ENCODE measurements at places on chromosomes 4 and X. TPM values are rescaled to one million over a fixed set of nuclear protein-coding genes. Genes with fewer than 3 reads are reported as not detected.

Gene RIBC1
- 1.7 TPM for total RNA-seq

Gene OR13H1
- not detected for total RNA-seq

Gene MAGEA6
- not detected for total RNA-seq

DNA sequence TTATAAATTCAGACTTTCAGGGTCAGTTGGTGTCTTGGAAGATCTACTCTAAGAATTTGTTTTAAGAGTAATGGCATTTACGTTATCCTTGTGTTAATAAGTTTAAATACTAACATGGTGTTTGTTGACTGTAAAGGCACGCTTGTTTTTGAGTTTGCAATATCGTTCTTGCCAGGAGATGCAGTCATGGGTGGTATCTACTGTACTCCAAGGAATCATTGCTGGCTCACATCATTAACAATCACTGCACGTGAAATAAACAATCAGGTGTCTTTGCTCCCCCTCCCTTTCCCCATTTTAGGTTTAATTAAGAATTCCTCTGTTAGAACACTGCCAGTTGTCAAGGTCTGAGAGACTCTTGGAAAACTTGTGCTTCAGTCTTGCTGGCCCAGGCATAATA, 1.6 kb downstream of the HHIP start:
- no peak for DNase-seq
- peaks cover 7% of the 10 kb centered on the region for H3K4me1 ChIP-seq
- no peak overlapping the region for H3K4me3 ChIP-seq
- H3K27ac ChIP-seq, result no peak overlapping the region
- peaks cover 3% of the 10 kb centered on the region for H3K27me3 ChIP-seq

DNA sequence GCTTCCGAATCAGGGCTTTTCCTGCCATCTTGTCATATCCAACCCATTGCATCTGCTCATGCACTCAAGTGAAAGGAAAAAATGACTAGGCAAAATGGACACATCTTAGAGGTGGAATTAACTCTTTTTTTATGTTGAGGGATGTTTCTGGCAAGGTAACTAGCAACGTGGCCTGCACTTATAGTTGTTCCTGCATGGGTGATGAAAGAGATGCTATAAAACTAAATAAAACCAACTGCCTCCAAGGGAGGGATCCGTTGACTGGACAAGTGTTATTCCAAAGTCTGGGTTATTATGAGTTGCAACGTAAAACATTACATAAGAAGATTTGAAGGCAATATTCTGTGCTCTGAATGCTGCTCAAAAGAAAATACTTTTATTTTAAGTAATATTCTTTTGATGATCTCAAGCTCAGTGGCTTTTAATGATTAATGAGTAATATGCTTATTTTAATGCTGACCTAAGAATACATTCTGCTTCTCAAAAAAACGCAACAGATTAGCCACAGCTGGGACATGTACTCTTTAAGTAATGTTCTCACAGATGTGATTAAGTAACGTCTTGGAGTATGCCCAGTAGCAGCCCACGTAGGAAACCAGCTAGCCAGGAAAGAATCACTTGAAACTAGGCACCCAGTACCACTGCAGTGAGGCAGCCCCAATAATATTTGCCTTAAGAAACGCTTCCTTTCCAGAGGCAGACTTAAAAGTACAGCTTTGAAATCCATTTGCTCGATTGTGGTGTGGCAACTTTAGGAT, 27.4 kb downstream of the KLF3 start:
- no peaks in the 10 kb centered on the region for H3K27me3 ChIP-seq
- DNase-seq, result no peak
- no peak overlapping the region for H3K4me3 ChIP-seq

DNA sequence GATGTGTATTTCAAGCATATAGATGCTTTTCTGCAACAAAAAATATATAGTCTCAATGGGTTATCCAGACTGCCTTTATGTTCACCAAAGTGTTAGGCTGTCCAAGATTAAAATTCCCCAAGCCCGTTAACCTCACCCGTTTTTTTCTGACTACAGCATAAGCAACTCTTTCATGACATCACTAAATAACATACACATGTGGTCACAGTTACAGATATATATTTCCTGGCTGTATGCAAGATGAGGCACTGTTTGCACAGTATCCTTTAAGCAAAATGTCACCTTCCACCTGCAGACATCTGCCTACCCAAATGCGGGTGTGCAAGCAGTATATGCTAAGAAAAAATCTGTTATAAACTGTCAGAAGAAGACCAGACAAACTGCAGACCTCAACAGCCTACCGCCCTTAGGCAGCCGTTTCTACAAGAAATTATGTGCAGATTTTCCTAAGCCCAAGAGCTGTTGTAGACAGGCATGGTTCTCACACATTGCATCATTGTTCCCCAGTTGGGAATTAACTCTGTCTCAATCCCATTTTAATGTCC, 183.1 kb upstream of the MXRA5 start:
- DNase-seq, result no peak
- H3K36me3 ChIP-seq, result no peaks in the 10 kb centered on the region
- no peaks in the 10 kb centered on the region for H3K27me3 ChIP-seq
- no peak overlapping the region for H3K4me3 ChIP-seq

DNA sequence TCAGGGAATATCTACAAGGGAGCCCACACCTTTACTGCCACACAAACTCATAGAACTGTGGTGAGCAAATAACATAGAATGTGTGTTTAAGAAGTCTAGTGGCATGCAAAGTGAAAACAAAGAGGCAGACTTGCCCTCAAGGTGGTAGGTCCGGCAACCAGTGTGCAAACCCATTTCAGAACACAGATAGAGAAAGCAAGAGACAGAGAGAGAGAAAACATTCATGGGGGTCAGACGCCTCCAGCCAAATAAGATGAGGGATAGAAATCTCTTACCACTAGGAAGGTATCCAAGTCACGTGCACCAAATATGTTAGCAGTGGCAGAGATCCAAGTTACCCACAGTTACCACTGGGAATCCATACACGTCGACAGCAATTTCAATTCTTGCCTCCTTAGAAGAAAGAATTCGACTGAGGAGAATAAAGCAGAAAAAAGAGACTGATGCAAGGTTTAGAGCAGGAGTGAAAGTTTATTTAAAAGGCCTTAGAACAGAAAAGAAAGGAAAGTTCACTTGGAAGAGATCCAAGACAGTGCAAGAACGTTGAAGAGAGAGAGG, 252.8 kb downstream of the NAP1L3 start:
- no peak overlapping the region for H3K4me3 ChIP-seq
- DNase-seq, result no peak
- H3K36me3 ChIP-seq, result no peaks in the 10 kb centered on the region
- H3K27ac ChIP-seq, result no peak overlapping the region

DNA sequence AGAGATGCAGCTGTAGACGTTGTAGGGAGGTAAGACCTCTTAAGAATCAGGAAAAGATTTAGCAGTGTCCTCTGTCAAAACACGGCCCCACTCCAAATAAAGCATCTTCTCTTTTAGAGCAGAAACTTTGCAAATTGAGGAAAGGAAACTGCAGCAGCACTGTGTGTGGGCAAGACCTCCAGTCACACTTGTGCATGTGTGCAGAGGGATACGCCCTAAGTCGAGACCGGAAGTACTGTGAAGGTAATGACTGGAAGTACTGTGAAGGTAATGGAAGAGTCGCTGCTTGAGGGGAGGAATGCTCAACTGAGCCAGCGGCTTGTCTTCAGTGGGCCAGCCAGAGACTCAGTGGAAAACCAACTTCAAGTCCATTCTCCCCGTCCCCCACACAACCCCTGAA, 46.5 kb downstream of the EGF start:
- H3K4me3 ChIP-seq, result no peak overlapping the region
- no peak overlapping the region for H3K27ac ChIP-seq
- no peaks in the 10 kb centered on the region for H3K36me3 ChIP-seq
- no peak for DNase-seq

DNA sequence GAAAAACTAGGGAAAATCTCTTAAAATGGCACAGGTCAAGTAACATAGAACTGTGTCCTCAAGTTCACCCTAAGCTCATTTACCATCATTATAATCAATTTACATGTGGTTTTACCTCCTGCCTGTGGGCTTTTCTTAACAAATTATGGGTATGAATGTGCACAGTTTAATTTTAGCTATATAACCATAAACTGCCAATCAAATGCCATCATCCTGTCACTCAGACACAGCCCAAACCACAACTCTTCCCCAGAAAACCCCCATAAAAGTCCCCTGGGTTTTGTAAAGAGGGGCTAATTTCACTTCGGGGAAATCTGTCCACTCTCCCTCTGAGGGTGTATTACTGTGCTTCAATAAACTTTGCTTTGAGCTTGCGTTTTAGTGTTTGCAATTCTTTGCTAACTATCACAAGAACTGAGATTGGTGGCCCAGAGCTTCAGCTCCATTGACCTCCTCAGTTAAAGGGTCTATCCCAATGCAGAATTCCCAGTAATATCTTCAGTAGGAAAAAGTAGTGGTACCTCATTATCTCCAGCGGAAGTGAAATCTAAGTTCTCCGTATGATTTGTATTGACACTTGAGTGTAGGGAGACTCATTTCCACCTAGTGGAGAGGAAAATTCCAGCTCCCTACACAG, 394.6 kb downstream of the SPOCK3 start:
- no peak overlapping the region for H3K27ac ChIP-seq
- H3K4me3 ChIP-seq, result no peak overlapping the region
- no peaks in the 10 kb centered on the region for H3K36me3 ChIP-seq
- H3K27me3 ChIP-seq, result no peaks in the 10 kb centered on the region
- DNase-seq, result no peak
- H3K4me1 ChIP-seq, result no peaks in the 10 kb centered on the region

DNA sequence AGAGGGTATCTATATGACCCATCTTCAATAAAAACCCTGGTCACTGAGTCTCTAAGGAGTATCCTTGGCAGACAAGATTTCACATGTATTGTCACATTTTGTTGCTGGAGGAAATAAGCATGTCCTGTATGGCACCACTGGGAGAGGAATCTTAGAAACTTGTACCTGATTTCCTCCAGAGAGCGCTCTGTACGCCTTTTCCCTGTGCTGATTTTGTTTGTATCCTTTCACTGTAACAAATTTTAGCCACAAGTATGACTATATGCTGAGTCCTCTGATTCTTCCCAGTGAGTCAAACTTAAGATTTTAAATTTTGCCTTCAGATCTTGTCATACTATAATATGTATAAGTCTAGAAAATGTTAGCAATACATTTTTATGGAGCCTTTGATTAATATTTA, 102.8 kb downstream of the ITIH6 start:
- no peaks in the 10 kb centered on the region for H3K27me3 ChIP-seq
- H3K36me3 ChIP-seq, result no peaks in the 10 kb centered on the region
- no peaks in the 10 kb centered on the region for H3K4me1 ChIP-seq
- H3K4me3 ChIP-seq, result no peak overlapping the region

DNA sequence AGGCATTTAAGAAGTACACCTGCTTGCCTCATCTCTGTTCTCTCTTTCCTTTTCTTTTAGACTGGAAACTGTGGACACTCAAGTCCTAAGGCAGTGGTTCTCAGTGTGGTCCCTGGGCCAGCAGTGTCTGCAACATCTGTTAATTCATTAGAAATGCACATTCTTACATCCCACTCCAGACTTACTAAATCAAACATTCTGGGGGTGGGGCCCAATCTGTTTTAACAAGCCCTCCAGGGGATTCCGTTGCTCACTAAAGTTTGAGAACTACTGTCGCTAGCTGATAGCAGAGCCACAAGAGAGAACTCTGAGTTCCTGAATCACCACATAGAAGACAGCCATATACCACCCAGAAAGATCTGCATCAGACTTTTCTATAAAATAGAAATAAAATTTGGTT, 430.6 kb downstream of the BCOR start:
- H3K27ac ChIP-seq, result no peak overlapping the region
- DNase-seq, result no peak
- H3K4me1 ChIP-seq, result no peaks in the 10 kb centered on the region
- no peaks in the 10 kb centered on the region for H3K27me3 ChIP-seq
- no peaks in the 10 kb centered on the region for H3K36me3 ChIP-seq

- no peak overlapping the region for H3K4me3 ChIP-seq
- no peaks in the 10 kb centered on the region for H3K4me1 ChIP-seq
- no peak overlapping the region for H3K27ac ChIP-seq
- H3K27me3 ChIP-seq, result no peaks in the 10 kb centered on the region
Measured at GRCh38 chr4:68249434-68249833, 3.9 kb upstream of the TMPRSS11B start.

DNA sequence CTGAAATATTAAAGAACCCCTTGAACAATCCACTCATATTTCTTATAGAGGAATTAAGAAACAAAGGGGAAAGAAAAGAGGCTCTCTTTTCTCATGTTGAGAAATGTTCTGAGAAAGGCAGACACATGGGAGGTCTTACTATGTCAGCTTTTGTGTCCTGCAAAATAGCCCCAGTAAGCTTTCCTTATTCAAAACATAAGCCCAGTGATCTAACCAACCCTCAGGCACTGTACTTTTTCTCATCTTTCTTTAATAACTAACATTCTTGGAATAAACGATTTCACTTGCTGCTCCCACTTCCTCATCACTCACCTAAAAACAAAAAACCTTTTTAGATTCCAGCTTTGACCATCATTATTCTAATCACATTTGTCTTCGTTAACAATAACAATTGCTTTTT, 115.9 kb downstream of the GLRA3 start:
- no peak overlapping the region for H3K27ac ChIP-seq
- DNase-seq, result no peak
- H3K27me3 ChIP-seq, result no peaks in the 10 kb centered on the region
- H3K4me1 ChIP-seq, result no peaks in the 10 kb centered on the region
- H3K4me3 ChIP-seq, result no peak overlapping the region

- H3K4me3 ChIP-seq, result no peak overlapping the region
- no peak overlapping the region for H3K27ac ChIP-seq
- no peaks in the 10 kb centered on the region for H3K4me1 ChIP-seq
- no peaks in the 10 kb centered on the region for H3K27me3 ChIP-seq
Measured at GRCh38 chr4:155766622-155767021, 7.8 kb downstream of the GUCY1B1 start.

DNA sequence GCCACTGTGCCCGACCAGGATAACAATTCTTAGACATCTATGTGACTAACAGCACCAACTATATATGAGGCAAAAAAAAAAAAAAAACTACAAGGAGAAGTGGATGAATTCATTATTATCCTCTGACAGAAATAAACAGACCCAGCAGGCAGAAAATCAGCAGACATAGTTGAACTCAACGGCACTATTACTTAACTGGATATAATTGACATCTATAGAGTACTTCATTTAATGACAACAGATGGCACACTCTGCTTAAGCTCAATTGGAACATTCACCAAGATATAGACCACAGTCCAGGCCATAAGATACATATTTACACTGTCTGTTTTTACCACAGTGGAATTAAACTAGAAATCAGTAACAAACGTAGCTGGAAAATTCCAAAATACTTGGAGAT, 13.3 kb downstream of the CLDN22 start:
- H3K27me3 ChIP-seq, result no peaks in the 10 kb centered on the region
- no peaks in the 10 kb centered on the region for H3K4me1 ChIP-seq
- no peaks in the 10 kb centered on the region for H3K36me3 ChIP-seq
- H3K27ac ChIP-seq, result no peak overlapping the region
